Renal cortical epithelial cell (primary cell): ENCODE measurements at places on chromosomes 1 and 21. TPM values are rescaled to one million over a fixed set of nuclear protein-coding genes. Genes with fewer than 3 reads are reported as not detected.

The PADI2 gene
- total RNA-seq, result 1.5 and 147 TPM in 2 replicates

DNA sequence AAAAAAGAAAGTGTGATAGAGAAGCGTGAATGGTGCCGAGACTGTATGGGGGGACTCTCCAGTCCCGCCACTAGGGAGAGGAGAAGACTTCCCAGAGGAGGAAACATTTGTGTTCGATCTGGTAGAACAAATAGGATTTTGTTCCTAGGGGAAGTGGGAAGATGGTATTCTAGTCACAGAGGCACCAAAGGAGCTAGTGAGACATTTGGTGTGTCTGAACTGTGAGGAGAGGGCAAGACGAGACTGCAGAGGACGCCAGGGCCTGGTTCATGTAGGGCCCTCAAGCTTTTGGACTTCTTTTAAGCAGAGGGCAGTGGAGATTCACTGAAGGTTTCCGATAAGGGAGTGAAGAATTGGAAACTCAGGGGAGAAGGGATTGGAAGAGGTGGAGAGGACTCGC, 2.9 kb downstream of the BTBD19 start:
- DNase-seq, result no peak

The SRRM1 gene
- 23.4 and 45.6 TPM in 2 replicates for total RNA-seq

- no peak for DNase-seq
Measured at GRCh38 chr1:212873518-212873917, 15.4 kb downstream of the FLVCR1 start.

The FCRL1 gene
- not detected in 2 replicates for total RNA-seq

GRCh38 chr21:37939251-37939650, 23.0 kb upstream of the KCNJ6 start:
- DNase-seq, result no peak

- DNase-seq, result peak; percentile 94
Measured at GRCh38 chr21:42939582-42940413, 14.4 kb upstream of the ERVH48-1 start.

The TRIM17 gene
- 0.69 and 1.5 TPM in 2 replicates for total RNA-seq

DNA sequence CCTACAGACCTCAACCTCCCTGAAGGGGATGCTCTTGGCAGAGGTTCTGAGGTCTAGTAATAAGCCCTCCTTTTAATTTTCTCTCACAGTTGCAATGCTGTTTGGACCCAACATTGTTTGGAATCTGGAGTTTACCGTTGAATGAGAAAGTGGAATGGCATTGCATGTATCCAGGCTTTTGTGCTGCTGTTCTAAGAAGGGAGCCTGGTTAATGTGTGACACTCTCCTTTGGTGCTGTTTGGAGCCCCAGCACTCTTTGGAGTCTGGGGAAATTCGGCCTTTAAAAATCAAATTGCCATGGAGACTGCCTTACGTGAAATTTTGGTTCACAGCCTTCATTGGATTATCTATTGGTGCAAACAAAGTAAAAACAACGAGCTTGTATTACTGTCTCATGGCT, 23.7 kb upstream of the TMEM61 start:
- DNase-seq, result peak; percentile 79

GRCh38 chr1:17970757-17971156, 136.8 kb upstream of the IGSF21 start:
- no peak for DNase-seq

DNA sequence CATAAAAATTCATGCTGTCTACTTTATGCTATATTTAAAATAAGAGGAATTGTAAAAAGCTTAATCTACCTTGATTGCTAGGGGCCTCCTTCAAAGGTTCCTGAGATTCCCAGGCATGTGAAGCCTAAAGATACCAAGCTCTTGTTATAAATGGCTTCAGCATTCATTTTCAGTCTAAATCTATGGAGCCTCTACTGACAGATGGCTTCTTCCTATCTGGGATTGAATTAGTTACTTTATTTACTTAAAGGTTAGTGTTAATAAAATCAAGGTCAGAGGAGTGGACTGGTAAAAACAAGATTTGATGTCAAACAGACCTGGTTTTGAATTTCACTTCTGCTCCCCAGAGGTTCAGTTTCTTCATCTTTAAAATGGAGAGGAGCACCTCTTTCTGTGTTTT, 93.7 kb downstream of the TNNI3K start:
- no peak for DNase-seq

- DNase-seq, result peak; percentile 3
Measured at GRCh38 chr1:101438359-101438758, 201.5 kb downstream of the S1PR1 start.

GRCh38 chr1:207868251-207868773, 42.6 kb downstream of the CD34 start:
- DNase-seq, result no peak

GRCh38 chr1:233038581-233038980, 88.2 kb downstream of the NTPCR start:
- no peak for DNase-seq

GRCh38 chr21:42006765-42007164, 3.4 kb downstream of the ZBTB21 start:
- no peak for DNase-seq

GRCh38 chr1:8438489-8438888, 120.6 kb downstream of the SLC45A1 start:
- DNase-seq, result no peak

DNA sequence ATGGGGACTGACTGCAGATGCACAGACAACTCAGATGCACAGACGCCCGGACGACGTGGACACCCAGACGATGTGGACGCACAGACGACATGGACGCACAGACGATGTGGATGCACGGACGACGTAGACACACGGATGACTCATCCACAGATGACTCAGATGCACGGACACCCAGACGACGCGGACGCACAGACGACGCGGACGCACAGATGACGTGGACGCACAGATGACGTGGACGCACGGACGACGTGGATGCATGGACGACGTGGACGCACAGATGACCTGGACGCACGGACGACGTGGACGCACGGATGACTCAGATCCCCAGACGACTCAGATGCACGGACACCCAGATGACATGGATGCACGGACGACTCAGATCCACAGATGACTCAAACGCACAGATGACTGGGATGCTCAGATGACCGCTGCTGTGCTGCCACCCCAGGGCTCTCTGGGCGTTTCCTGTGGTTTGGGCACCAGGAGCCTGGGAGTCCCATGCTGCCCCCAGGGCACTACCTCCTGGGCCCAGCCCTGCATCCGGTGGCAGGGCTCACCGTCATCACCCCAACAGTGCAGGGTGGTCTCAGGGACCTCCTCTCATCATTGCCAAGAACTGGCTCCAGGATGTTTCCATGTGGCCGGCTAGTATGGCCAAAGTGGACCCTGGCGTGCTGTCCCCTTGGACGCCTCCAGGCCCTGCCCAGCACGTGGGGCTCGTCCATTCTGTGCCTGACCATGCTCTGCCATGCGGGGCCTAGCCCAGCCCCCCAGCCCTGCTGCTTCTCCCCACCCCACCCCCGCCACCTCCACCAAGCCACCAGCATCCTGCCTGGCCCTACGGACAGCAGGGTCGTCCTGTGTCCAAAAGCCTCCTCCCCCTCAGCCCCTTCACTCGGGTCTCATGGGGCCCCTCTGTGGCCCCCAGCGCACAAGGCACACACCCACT, 14.0 kb downstream of the FAAP20 start:
- DNase-seq, result no peak

DNA sequence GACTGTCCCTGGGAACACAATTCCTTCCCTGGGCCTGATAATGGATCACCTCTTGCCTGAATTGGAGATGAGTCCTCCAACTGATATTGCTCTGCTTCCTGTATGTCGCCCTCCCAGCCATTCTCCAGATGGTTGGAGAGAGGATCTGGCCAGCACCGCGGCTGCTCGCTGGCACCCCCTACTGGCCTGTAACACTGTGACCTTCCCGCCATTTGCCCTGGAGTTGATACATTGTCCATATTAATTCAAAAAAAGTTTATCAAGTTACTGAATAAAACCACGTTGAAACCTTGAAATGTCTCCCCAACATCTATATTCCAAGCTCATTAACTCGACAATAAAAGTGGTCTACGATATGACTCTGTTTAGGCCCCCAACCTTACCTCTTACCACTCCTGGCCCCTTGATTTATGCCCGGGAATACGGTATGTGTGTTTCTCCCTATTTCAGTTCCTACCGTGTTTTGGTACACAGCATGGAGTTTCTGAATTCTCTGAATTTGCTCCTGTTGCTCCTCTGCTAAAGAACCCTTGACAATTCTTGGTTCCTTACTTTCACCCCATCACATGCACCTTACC, 241.8 kb upstream of the KIAA0040 start:
- no peak for DNase-seq

The SIPA1L2 gene
- total RNA-seq, result 22.6 and 78.2 TPM in 2 replicates

- no peak for DNase-seq
Measured at GRCh38 chr1:224302947-224303346, 27.0 kb downstream of the NVL start.

- no peak for DNase-seq
Measured at GRCh38 chr21:39061766-39062165, 121.5 kb downstream of the PSMG1 start.

GRCh38 chr1:33872683-33873082, 8.8 kb downstream of the HMGB4 start:
- DNase-seq, result peak; percentile 63

The SLAMF7 gene
- total RNA-seq, result 0.17 TPM in 1 of 2 replicates, not detected in the other
